ENCODE measurements at places on chromosomes 1 and 21.

DNA sequence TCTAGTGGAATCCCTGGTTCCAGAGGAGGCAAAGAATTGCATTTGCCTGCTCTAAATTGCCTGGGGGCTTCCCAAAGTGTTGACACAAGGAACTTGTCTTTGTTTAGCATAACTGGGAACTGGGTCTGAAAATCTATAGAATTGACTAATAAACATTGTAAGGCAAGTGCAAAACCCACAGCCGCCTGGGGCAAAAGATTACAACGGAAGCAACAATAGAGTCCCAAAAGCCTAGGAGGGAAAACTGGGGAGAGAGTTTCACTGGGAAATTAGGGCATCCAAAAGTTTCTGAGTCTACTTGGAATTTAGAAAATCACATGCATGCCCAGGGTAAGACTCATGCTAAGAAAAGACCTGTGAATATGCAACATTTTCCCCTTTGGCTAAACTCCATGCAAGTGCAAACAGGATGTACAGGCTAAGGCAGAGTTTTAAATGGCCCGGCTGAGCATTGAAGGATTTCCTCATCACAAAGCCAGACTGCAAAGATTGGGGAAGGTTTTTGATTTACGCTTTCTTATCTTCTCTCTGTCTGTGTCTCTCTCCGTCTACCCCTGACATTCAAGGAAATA, 725.3 kb upstream of the NCAM2 start:
- DNase-seq: no peak

DNA sequence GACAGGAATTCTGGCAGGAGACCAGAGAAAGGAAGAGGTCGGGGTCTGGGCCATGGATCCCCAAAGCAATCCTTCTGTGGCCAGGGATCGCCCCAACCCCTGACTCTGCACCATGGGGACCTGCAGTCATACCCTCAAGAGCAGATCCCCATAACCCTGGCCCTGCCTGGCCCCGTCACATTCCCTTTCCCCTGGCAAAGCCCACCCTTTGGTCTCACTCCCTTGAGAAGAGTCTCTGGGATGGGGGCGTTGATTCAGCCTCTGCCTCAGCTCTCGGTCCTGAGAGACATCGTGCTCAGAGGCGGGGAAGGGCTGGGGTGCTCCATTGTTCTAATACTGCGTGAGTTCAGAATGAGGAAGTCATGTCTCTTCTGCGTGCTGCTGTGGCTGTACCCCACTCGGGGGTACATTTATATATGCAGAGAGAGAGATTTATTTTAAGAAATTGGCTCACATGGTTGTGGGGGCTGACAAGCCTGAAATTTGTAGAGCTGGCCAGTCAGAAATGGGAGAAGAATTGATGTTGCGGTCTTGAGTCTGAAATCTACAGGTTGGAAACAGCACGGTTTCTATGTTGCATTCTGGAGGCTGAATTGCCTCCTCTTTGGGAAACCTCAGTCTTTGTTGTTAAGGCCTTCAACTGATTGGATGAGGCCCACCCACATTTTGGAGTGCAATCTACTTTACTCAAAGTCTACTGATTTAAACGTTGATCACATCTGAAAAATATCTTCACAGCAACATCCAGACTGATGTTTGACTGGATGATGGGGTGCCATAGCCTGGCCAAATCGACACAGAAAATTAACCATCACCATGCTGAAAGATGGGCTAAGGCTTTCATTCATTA, 4.2 kb upstream of the PADI2 start:
- no peak for DNase-seq

DNA sequence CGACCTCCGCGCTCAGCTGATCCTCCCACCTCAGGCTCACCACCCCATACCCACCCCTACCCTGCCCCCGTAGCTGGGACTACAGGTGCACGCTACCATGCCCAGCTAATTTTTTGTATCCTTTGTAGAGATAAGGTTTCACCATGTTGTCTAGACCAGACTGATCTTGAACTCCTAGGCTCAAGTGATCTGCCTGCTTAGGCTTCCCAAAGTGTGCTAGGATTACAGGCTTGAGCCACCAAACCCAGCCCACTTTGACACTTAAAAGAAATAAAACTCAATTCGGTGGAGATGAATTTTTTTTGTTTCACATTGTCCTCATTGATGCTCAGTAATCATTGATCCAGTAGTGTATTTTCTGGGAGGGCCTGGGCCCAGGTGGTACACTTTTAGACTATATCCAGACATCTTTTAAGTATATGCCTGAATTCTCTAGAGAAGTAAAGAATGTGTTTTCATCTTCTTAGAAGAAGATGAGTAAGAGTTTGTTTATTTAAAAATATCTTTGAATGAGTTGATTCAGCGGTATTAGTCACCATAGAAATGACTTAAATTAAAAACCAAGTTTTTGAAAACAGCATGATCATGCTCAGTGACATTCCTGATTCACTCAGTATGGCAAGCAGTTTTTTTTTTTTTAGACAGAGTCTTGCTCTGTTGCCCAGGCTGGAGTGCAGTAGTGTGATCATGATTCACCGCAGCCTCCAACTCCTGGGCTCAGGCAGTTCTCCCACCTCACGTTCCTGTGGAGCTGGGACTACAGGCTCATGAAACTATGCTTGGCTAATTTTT, 57.8 kb downstream of the EPB41 start:
- no peak for DNase-seq

GRCh38 chr1:147821883-147822282, 61.5 kb upstream of the GJA5 start:
- DNase-seq: no peak

DNA sequence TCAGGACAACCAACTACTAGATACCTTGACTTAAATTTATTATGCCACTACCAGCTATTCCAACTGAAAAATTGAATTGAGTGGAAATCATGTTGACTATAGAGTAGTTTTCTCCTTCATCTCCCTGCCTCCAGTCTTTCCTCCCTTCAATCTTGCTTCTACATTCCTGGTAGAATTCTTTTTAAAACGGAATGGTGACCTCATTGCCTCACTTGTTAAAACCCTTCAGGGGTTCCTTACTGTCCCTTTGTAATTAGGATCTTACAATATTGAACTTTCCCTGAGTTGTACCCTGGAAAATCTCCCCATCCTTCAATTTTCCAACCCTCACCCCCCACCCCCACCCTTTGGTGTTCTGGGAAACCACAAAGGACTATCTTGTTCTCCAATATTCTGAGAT, 82.8 kb upstream of the ZNF326 start:
- no peak for DNase-seq

GRCh38 chr1:34590211-34590623, 164.6 kb upstream of the GJB5 start:
- DNase-seq: no peak

GRCh38 chr1:24553931-24554330, 2.0 kb upstream of the NCMAP start:
- no peak for DNase-seq
